Right atrium auricular region (tissue), 2 donors: ENCODE measurements at places on chromosomes 12 and 14. TPM values are rescaled to one million over a fixed set of nuclear protein-coding genes. Genes with fewer than 3 reads are reported as not detected.

Gene BHLHE41
- total RNA-seq, result 13.4 TPM

Gene CATSPERB
- 3.5 TPM for total RNA-seq

GRCh38 chr12:121240062-121240420 lies 30.1 kb downstream of the P2RX4 start:
- H3K27me3 ChIP-seq, result no peaks in the 10 kb centered on the region
- H3K36me3 ChIP-seq, result peaks cover 6% of the 10 kb centered on the region
- H3K4me3 ChIP-seq, result no peak overlapping the region
- peak overlapping the region; percentile 28 for H3K27ac ChIP-seq

DNA sequence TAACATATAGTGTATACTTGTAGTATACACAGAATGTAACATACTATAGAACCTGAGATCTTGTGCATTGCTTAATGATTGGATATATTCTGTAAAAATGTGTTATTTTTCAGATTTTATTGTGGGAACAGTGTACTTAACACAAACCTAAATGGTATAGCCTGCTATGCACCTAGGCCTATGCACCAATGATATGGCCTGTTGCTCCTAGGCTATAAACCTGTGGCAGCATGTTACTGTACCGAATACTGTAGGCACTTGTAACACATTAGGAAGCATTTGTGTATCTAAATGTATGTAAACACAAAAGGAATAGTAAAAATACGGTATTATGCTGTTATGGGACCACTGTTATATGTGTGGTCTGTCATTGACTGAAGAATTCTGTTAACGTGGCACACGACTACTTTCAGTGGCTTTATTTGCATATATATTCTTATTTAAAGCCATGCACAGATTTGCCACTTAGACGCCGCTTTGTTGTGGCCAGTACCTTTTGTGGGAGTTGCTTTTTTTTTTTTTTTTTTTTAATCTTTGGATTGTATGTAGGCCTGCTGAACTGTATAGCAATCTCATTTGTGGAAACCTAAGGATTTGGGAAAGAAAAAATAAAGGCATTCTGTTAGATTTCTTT lies 7.4 kb downstream of the PAPOLA start:
- H3K27ac ChIP-seq, result peak overlapping the region; percentile 64
- no peaks in the 10 kb centered on the region for H3K27me3 ChIP-seq
- no peaks in the 10 kb centered on the region for H3K36me3 ChIP-seq
- no peaks in the 10 kb centered on the region for H3K4me1 ChIP-seq
